ENCODE measurements at places on chromosomes 7 and 10. TPM values are rescaled to one million over a fixed set of nuclear protein-coding genes. Genes with fewer than 3 reads are reported as not detected.

CALCR gene
- not detected for total RNA-seq

HACD1 gene
- total RNA-seq = 2.7 TPM

CCDC7 gene
- total RNA-seq = 12.5 TPM

TBX20 gene
- total RNA-seq = not detected

ATOH7 gene
- 0.38 TPM for total RNA-seq

ZNF679 gene
- total RNA-seq = not detected

FAM25A gene
- 717 TPM for total RNA-seq

SNX10 gene
- total RNA-seq = 3.0 TPM

SLC26A3 gene
- total RNA-seq = 0.13 TPM

PPP1R9A gene
- 1.8 TPM for total RNA-seq

DNAJC2 gene
- 11.0 TPM for total RNA-seq

ACBD7 gene
- 0.23 TPM for total RNA-seq

MORN4 gene
- total RNA-seq = 2.2 TPM

PNLIP gene
- 0.32 TPM for total RNA-seq

BAZ1B gene
- 33.6 TPM for total RNA-seq

MEST gene
- 4.8 TPM for total RNA-seq

Measured in lower leg skin (tissue), 4 donors.